ENCODE measurements at places on chromosomes 16 and 17. TPM values are rescaled to one million over a fixed set of nuclear protein-coding genes. Genes with fewer than 3 reads are reported as not detected.

DNA sequence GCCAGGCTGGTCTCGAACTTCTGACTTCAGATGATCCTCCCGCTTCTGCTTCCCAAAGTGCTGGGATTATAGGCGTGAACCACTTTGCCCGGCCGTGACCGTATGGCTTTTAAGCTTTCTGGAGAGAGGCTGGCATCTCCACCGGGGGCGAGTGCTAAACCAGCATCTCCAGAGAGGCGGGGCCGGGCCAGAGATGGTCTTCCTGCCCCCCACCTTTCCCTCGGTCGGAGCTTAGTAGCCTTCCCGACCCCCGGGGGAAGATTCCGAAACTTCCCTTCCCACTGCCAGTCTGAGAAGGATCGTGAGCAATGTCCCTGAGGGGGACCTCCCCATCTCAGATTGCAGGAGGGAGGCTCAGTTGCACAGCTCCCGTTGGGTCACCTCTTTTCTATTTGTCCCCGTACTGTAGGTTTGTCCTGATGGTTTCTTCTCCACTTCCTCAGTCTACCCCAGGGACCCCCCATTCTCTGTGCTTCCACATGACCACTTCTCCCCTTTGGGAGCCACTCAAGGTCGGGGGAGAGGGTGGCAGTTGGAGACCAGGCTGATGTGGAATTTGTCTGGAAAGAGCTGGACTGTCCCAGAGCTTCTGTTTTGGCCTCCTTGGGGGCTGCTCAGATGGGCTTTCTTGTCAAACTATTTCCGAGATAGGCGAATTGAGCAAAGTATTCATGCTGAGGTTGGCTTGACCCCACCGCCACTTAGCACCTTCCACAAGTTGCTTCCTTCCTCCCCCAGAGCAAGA, 18.2 kb downstream of the IGF2BP1 start:
- no peak for DNase-seq

DNA sequence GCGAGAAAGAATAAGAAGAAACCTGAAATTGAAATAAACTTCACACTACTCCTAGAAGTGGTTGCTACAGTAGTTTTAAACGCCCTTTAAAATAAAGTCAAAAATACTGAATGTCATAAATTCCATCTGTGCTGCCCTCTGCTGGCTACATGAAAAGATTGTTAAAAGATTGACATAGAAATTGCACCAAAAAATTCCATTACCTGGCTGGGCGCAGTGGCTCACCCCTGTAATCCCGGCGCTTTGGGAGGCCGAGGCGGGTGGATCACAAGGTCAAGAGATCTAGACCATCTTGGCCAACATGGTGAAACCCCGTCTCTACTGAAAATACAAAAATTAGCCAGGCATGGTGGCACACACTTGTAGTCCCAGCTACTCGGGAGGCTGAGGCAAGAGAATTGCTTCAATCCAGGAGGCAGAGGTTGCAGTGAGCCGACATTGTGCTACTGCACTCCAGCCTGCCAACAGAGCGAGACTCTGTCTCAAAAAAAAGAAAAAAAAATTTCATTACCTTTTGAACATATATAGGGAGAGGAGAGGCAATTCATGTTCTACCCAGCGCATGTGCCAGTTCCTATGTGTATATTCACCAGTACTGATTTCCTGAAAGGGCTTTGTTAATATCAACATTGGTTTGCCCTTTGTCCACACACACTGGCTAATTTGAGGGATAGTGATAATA, 36.5 kb downstream of the CYTH1 start:
- no peak for DNase-seq

DNA sequence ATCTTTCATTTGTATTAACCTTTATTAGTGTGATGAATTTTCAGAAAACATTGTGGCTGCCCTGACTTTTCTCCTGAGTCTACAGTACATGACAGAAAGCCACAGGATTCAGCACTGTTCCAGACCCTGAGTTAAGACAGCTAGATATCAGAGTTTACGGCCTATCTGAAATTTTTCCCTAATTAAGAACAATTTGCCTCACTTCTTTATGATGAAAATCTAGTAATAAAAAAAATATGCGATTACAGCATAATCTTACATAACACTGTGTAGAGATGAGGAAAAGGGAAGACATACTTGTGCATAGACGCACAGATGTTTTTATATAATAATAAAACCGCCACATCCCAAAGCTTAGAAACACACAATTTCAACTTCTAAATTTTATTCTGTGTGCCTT, 7.3 kb downstream of the SPOP start:
- no peak for DNase-seq

- no peak for DNase-seq
Measured at GRCh38 chr17:40347319-40348135, 17.0 kb downstream of the GJD3 start.

- DNase-seq, result no peak
Measured at GRCh38 chr17:53313746-53314145, 509.0 kb upstream of the KIF2B start.

- DNase-seq, result no peak
Measured at GRCh38 chr17:75349589-75349988, 55.9 kb downstream of the GRB2 start.

GNG13 gene
- total RNA-seq, result not detected

KRT24 gene
- not detected for total RNA-seq

CD300LB gene
- not detected for total RNA-seq
